ENCODE measurements at places on chromosomes 3 and 15.

DNA sequence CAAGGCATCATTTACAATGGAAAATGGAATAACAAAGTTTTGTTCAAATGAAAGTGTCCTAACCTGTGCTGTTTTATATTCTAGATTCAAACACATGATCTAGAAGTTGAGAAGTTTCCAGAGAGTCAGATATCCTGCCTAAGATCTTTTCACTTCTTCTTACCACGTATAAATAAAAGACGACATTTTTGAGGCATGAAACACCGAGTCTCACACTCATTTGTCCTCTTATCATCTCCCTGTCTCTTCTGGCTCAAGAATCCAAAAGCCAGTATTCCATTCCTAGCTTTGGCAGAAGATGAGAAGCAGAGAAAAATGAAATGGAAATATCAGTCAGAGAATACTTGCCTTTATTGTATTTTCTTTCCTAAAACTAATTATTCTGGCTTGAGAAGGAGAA lies 738.6 kb upstream of the NR2F2 start:
- no peak for DNase-seq

DNA sequence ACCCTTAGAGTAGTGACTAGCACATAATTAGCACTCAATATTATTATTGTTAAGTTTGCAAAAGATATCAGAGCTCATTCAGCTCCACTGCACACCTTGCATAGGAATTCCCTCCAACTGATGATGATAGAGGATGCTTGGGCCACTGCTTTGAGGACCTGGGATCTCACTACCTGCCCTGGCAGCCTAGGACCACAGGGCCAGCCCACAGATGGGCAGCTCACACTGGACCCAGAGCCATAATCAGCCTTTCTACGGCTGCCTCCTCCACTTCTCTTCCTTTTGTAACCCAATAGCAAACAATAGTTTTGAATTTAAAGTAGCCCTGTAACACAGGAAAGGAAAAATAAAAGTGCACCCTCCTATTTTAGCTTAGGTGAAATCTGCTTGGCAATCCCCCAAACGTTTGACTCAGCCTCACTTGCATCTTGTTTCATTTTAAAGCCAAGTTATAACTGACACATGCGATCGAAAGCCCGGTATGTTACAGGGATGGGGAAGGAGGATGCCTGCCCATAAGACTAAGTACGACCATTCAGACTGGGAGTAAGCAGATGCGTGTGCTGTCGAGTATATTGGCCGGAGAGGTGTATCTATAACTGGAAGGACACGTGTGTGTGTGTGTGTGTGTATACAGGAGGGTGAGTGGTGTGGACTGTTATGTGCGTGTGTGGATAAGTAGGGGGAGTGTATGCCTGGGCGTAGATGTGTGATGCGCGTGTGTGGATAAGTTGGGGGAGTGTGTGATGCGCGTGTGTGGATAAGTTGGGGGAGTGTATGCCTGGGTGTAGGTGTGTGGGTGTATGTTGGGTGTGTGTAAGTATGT lies 65.9 kb downstream of the CPN2 start:
- DNase-seq: peak; percentile 17

GRCh38 chr3:125245521-125245920 lies 33.0 kb upstream of the SLC12A8 start:
- DNase-seq: no peak

- DNase-seq: no peak
Measured at GRCh38 chr15:89677381-89677780, 1.8 kb downstream of the PLIN1 start.

DNA sequence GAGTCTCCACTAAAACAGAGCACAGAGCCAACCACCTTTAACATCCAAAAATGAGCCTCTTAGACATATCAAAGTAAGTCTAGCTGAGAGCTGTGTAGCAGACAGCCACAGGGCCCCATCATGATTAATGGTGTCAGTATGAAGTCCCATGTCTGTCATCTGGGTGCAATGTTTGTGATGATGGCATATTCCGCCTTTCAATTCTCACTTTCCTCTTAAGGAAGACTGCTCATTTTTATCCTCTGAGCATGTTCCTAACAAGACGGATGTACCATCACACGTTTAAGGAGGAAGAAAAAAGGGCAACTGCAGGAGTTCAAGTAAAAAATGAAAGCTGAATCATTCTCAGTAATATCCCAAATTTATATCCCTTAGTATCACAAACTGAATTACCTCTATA lies 85.8 kb upstream of the KCNMB2 start:
- DNase-seq: no peak

GRCh38 chr3:10779293-10779805 lies 36.7 kb upstream of the SLC6A11 start:
- no peak for DNase-seq

GRCh38 chr15:35194296-35194695 lies 109.2 kb upstream of the NANOGP8 start:
- no peak for DNase-seq

DNA sequence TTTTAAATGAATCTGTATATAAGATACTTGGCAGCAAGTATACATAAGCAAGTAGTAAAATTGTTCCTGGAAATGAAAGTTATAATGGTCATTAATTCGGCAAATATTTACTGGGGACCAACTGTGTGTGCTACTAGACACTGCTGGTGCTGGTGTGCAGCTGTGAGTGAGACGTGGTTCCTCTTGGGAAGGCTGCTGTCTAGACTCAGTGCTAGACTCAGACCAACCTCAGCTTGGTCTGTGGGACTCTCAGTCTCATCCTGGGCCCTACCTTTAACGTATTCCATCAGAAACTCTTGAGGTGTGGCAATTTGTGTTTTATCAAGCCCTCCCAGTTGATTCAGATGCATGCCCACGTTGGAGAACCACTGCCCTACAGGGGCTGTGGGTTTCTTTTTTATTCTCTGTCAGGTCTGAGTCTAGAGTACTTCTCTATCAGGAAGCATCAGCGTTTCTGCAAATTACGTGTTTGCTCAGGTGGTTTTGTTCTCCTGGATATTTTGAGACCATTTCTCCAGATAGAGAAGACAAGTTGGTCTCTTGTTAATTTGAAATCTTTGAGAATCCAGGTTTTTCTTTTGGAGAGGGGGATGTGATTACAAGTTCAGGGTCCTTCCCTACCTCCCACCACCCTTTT lies 6.8 kb downstream of the TLNRD1 start:
- no peak for DNase-seq

- DNase-seq: no peak
Measured at GRCh38 chr3:155960060-155960459, 89.6 kb downstream of the GMPS start.

GRCh38 chr3:46124216-46125177 lies 83.6 kb downstream of the CCR1 start:
- no peak for DNase-seq

DNA sequence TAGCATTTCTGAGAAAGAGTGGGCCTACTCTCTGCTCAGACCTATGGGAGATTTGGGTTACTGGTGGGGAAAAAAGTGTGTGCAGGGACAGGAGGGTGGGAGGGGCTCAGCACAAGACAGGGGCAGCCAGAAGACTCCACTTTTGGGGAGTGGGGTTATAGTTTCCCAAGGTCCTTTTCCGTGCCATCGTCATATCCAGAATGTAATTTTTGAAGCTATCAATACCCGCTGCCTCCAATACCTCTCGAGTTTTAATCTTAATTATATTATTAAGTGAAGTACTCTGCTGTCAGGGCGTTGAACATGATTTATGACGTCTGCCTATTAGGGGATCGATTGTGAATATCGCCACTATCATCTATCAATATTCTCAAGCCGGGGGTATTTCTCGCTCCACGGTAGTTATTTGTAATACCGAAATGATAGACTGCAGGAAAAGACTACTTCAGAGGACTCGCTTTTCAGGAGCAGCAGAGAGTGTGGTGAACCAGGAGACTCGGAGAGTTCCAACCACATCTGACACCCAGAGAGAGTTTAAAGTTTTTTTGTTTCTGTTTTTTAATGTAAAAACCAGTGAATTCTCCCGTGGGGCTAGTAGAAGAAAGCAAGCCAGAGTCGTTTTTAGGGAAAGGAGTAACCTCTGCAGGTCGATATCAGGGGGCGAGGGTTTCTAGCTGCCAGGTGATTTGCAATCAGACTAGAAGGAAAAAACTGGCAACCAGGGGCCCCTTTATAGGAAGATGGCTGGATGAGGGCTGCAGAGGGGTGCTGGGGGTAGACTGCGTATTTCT lies 20.6 kb downstream of the NR2F2 start:
- DNase-seq: no peak

DNA sequence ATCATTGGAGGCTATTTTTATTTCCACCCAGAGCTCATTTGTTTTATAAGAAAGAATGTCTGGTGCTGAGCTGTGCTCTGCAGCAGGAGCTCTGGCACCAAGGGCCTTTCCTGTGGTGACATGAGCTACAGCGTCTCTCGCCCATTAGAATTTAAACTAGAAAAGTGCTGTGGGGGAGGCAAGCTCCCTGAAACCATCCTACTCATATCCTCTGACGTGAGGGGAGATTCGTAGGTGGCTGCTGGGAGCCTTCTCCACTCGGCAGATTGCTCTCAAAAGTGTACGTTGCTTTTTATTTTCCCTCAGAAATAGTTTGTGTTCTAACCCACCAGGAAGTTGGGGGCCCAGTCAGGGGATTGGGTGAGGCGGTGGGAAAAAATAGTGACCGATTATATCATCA lies 76.3 kb upstream of the ARHGEF3 start:
- no peak for DNase-seq

GRCh38 chr3:98561727-98562521 lies 30.1 kb downstream of the GPR15 start:
- no peak for DNase-seq

GRCh38 chr15:70931821-70932220 lies 39.2 kb downstream of the LRRC49 start:
- no peak for DNase-seq

- DNase-seq: no peak
Measured at GRCh38 chr3:16262174-16262573, 2.6 kb downstream of the DPH3 start.

GRCh38 chr3:124620600-124621063 lies 109.6 kb upstream of the UMPS start:
- DNase-seq: no peak

DNA sequence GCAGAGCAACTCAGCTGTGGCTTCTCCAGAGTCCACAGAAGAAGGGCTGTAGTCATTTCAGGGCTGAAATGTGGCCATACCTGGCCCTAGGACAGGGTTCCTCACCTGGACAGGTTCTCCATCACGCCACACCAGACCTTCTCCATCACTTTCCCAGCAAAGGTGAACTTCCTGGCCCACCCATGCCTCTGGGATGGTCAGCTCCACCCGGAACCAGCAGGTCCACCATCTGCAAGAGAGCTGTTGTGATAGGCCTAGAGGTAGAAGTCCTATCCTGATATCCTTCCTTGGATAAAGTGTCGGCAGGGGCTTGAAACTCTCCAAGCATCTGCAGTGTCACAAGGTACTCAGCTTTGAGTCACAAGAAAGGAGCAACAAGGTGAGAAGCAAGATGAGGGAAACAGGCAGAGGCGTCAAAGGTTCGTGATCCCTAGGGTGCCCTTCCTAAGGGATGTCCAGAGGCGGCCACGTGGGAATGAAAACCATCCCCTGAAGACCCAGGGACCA lies 948 bp downstream of the MAN2C1 start:
- no peak for DNase-seq

DNA sequence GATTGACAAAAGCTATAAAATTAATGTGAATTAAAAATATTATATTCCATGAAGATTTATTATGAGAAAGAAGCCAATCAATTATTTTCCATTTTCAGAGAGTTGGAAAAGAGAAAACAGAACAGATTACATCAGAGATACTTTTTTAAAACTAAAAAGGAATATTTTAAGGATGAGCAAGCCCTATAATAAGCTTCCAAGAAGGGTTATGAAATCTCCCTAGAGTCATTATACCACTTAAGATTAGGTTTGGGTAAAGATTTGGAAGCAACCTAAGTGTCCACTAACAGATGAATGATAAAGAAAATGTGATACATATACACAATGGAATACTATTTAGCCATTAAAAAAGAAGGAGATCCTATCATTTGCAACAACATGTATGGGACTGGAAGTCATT lies 51.6 kb upstream of the FSIP1 start:
- no peak for DNase-seq

DNA sequence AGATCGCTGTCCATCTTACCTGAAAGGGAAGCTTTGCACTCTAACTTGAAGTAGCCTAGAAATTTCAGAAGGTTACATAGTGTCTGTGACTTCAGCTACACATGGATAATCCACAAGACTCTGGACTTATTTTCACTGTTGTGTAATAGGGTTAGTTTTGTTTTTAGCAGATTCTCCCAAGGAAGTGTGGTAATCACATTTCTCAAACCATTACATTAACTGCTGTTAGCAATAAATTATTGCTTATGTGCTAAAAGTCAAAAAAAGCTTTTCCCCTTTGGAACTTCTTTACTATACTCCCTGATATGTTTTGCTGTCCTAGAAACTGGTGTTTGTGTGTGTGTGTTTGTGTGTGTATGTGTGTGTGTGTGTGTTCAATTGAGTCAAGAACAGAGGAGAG lies 351.8 kb upstream of the TPRG1 start:
- DNase-seq: no peak

GRCh38 chr3:116029266-116029665 lies 406.0 kb downstream of the GAP43 start:
- DNase-seq: no peak

- DNase-seq: no peak
Measured at GRCh38 chr3:5423076-5423475, 235.6 kb downstream of the EDEM1 start.

GRCh38 chr3:12179441-12179840 lies 20.7 kb upstream of the TIMP4 start:
- DNase-seq: no peak

DNA sequence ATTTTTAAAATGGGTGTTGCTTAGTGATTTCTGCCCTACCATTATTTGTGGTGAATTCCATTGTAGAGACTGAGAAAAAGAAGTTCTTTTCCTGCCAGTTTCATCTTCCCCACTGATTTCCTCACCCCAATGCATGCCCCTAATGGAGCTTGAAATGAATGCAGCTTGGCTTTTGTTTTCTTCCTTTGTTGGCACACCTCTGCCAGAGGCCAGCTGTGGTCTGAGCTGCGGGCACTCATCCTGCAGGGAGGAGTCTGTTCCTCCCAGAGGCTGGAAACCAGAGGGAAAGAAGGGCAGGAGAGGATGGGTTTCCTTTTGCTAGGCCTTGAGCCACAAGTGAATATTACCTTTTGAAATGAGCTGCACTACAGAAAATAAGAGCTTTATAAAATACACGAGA lies 9.3 kb upstream of the ST8SIA2 start:
- DNase-seq: no peak

GRCh38 chr15:50318697-50319096 lies 36.3 kb downstream of the GABPB1 start:
- DNase-seq: no peak

DNA sequence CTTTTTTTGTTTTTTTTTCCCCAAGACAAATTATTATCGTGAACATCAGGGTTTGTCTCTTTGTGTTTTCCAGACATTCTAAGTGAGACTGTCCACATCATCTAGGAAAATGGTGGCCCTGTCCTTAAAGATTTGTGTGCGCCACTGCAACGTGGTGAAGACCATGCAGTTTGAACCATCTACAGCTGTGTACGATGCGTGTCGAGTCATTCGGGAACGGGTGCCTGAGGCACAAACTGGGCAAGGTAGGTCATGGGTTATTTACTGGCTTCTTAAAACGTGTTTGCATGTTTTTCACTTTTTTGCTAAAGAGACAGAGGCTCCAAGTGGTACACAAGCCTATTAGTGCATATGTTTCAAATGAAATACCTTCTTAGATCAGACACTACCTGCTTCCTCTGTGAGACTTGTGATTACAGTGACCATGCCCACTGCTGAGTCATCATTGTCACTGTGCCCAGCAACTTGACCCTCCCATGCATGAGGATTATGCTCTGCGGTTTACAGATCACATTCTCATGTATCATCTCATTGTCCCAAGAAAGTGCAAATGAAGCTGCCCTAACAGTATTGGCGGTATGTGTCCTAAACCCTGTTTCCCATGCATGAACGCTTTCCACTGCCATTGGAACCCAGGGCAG lies 395.2 kb upstream of the TPM1 start:
- DNase-seq: no peak

GRCh38 chr3:30779686-30780287 lies 114.7 kb downstream of the GADL1 start:
- DNase-seq: no peak
